ENCODE measurements at places on chromosomes 12 and 14. TPM values are rescaled to one million over a fixed set of nuclear protein-coding genes. Genes with fewer than 3 reads are reported as not detected.
A peak's percentile ranks its signal among the peaks of the same experiment; 100 is the strongest.

The KRT73 gene
- not detected for total RNA-seq

The IFNG gene
- total RNA-seq, result not detected

The ADGRD1 gene
- 0.05 TPM for total RNA-seq

The HOXC12 gene
- total RNA-seq, result 0.62 TPM

The MYL6 gene
- 1,119 TPM for total RNA-seq

The GLT8D2 gene
- 17.9 TPM for total RNA-seq

The HSPA2 gene
- total RNA-seq, result 6.7 TPM

The SNRNP35 gene
- 13.6 TPM for total RNA-seq

GRCh38 chr14:33962016-33962415 lies 11.1 kb upstream of the EGLN3 start:
- DNase-seq, result no peak

DNA sequence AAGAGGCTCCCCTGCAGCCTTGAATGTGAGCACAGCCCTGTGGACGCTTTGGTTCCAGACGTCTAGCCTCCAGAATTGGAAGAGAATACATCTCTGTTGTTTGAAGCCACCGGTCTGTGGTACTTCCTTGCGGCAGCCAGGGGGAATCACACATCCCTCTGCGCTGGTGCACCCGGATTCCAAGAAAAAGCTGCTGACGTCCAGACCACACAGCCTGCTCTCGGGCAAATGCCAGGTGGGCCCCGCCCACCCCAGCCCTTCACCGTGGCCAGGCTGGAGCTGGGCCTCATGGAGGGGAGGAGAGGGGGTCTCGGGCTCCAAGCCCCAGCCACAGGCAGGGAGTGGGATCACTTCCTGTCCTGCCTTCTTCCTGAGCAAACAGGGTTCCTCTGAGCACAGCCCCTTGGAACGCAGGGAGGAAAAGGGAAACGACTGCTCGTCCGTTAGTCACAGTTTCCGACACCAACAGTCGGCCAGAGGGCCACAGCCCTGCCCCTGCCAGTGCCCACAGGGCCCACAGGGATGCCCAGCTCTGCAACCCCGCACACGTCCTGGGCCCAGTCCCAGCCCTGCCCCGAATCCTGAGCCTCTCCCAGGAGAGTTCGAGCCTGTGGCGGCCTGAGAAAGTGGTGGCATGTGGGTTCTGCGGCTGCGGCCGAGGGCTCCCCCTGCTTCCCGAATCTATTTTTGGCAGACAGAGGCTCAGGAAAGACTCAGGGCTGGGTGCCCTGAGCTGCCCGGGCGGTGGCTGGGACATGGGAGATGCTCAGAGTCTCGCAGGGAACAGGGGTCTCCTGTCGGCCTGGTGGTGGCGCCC lies 85.3 kb downstream of the RFLNA start:
- peak; percentile 95 for DNase-seq

GRCh38 chr12:71268598-71269280 lies 110.9 kb upstream of the TSPAN8 start:
- DNase-seq, result no peak

- DNase-seq, result no peak
Observed at GRCh38 chr12:57063991-57064685, 14.2 kb upstream of the MYO1A start.

DNA sequence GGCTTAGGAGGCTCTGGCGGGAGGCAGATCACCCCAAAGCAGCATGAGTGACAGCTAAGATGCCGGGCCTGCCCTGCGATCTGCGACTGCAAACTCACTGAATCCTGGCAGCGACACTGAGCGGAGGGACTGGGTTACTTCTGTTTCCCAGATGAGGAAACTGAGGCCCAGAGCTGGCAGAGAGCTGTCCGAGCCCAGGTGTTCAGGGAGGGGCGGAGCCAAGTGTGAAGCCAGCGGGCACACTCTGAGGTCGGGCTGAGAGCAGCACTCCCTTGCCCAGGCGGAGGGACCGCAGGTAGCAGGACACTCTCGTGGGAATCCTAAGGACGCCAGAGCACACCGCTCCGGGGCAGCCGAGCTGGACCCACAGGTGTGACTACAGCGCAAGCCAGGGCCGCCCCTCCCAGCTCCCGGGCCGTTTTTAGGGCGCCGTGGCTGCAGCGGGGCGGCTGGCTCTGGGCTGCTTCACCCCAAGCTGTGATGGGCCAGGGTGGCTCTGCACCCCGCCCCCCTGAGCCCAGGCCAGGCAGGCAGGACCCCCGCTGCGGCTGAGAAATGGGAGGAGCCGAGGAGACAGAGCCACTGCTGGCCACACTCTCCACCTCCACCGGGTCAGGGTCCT lies 27.4 kb downstream of the MMP17 start:
- DNase-seq, result no peak

- DNase-seq, result peak; percentile 14
Observed at GRCh38 chr12:28759333-28759732, 389.7 kb upstream of the FAR2 start.

DNA sequence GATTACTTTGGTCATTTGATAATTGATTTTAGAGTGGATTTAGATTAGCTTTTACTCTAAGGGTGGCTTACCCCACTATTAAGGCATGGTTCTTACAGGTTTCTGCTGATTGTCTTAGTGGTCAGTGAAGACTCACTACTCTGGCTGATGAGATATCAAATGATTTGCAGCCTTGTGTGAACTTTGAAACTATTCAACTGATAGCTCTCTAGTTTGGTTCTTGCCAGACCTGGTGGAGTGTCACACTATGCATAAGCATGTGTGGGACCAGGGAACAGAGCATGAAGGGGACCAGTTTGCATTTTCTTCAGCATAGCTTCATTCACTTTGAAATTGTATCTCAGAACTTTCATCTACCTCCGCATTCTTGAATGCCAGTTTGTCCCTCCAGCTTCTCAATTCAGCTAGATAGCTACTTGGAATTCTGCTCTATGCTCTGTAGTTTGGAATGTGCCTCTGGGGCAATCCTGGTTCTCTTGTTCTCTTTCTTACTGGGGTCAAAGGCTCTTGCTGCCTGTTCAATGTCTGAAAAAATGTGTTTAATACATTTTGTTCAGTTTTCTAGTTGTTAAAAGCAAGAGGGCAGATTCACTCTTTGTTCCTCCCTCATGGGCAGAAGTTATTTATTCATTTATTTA lies 12.7 kb downstream of the SCYL2 start:
- no peak for DNase-seq

DNA sequence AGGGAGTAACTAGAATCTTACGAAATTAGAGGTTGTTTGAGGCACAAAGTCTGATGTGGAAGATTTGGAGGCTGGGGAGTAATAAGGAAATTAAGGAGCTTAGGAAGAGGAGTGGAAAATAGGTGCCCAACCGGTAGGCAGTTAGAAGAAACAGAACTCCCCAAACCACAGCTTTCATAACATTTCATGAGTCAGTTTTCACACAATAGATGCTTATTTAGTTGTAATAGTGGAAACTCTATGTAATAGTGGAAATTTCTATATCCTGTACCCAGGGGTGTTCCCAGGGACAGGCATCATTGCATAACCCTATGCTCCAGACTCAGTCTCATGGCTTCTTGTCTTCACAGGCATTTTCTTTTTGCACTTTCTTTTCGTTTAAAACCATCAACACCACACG lies 8.3 kb downstream of the C3AR1 start:
- DNase-seq, result no peak

DNA sequence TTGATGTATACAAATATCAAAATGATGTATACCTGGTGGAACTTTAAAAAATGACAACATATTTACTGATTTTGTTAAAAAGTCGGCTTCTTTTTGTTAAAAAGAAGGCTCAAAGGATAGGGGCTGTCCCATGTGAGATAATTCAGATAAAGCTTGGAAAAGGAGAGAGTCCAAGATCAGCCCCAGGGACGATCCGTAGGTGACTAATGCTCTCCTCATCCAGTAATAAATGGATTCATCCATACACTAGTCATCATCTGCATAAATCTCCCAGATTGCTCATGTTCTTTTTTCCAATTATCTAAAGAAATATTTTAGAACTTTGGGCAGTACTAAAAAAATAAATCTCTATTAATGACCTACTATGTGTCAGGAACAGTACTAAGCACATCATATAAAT lies 23.4 kb upstream of the FSCB start:
- DNase-seq, result no peak

- DNase-seq, result peak; percentile 72
Observed at GRCh38 chr12:3218228-3219171, 141.3 kb downstream of the TSPAN9 start.

DNA sequence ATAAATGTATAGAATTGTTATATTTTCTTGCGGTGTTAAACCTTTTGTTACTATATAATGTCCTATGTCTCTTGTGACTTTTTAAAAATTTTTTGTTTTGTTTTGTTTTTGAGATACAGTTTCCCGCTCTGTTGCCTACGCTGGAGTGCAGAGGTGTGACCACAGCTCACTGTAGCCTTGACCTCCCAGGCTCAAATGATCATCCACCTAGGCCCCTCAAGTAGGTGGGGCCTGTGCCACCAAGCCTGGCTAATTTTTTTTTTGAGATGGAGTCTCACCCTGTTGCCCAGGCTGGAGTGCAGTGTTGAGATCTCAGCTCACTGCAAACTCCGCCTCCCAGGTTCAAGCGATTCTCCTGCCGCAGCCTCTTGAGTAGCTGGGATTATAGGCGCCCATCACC lies 26.5 kb upstream of the RCOR1 start:
- no peak for DNase-seq

DNA sequence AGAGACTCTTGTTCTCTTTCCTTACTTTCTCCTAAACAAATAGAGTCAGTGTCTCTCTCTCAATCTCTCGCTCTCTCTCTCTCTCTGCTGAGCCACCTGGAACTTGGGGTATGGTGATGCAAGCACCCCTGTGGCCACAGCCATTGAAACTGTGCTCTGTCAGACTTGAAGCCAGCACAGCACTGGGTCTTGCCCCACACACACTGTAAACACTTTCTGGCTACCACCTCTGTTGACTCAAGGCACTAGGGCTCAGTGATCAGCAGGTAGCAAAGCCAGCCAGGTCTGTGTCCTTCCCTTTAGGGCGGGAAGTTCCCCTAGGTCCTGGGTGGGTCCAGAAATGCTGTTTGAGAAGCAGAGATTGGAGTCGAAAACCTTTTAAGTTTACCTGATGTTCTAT lies 125.9 kb upstream of the GARIN6 start:
- no peak for DNase-seq

DNA sequence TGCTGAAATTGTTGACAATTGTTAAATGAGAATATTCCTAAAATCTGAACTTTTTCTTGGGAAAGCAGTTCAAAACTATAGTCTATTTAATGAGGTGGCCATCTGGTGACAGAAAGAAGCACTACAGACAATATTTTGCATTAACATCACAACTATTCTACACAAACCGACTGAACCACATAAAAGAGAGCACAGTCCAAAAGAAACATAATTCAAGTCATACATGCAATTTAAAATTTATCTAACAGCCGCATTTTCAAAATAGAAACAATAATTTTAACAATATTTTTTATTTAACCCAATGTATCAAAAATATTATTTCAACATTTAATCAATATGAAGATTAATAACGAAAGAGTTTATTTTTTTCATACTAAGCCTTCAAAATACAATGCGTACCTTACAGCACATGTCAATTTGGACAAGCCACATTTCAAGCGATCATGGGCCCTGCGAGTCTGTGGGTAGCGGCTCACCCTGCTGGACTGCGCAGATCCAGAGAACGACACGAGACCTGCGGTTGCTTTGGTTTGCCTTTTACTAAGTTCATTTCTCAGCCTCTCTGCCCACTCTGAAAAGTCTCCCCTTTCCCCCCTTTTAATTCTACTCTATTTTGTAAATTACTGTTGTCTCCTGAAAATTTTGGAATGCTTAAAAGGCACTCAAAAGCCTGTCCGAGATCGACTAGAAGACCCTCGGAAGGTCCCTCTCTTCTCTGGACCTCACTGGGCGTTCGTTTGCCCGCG lies 947 bp upstream of the LRRC9 start:
- DNase-seq, result peak; percentile 65

DNA sequence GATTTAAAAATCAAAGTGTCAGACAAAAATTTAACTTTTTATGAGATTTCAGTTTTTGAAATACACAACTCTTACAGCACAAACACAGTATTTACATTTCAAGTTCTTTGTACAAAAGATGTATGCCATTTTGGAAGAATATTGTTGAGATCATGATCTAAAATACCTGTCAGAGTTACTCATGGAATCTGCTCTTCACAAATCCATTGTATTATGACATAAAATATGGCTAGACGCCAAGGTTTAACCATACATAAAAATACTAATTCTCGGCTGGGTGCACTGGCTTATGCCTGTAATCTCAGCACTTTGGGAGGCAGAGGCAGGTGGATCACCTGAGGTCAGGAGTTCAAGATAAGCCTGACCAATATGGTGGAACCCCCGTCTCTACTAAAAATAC lies 6.2 kb upstream of the SYCP3 start:
- DNase-seq, result no peak

GRCh38 chr14:74570696-74571095 lies 41.3 kb downstream of the LTBP2 start:
- DNase-seq, result no peak
